Parietal lobe (tissue), 2 donors: ENCODE measurements at places on chromosomes 2 and 18. TPM values are rescaled to one million over a fixed set of nuclear protein-coding genes. Genes with fewer than 3 reads are reported as not detected.

VSNL1 gene
- 19.7 TPM for total RNA-seq

LRRC30 gene
- total RNA-seq = not detected

REG3A gene
- not detected for total RNA-seq

COL4A4 gene
- 0.94 TPM for total RNA-seq

C1QL2 gene
- 1.6 TPM for total RNA-seq

DES gene
- total RNA-seq = not detected

BOLL gene
- total RNA-seq = not detected

B4GALT6 gene
- total RNA-seq = 10.3 TPM

OTOF gene
- 0.31 TPM for total RNA-seq

ASTL gene
- not detected for total RNA-seq

OTOS gene
- not detected for total RNA-seq

SERPINB2 gene
- not detected for total RNA-seq

ACKR3 gene
- total RNA-seq = 12.5 TPM

SLC30A3 gene
- 0.31 TPM for total RNA-seq

ATP6V1C2 gene
- total RNA-seq = 2.8 TPM

XPO1 gene
- total RNA-seq = 623 TPM

GALR1 gene
- 0.31 TPM for total RNA-seq

DSC2 gene
- 4.1 TPM for total RNA-seq

COMMD1 gene
- total RNA-seq = 48.5 TPM

LIMS1 gene
- total RNA-seq = 20.7 TPM

DUSP19 gene
- 9.7 TPM for total RNA-seq

ITM2C gene
- 100 TPM for total RNA-seq

IL36RN gene
- not detected for total RNA-seq

CNDP1 gene
- total RNA-seq = 1.9 TPM

LGALSL gene
- 31.6 TPM for total RNA-seq

SLC19A3 gene
- 3.1 TPM for total RNA-seq

SCYGR4 gene
- total RNA-seq = not detected

RTP5 gene
- total RNA-seq = 3.1 TPM

CLEC4F gene
- total RNA-seq = not detected

FOXI3 gene
- 0.63 TPM for total RNA-seq

CDKL4 gene
- total RNA-seq = 6.3 TPM

TUBB8B gene
- not detected for total RNA-seq

ATG16L1 gene
- 59.5 TPM for total RNA-seq

CFAP221 gene
- 11.3 TPM for total RNA-seq

CRYGD gene
- total RNA-seq = not detected

GPR45 gene
- total RNA-seq = 0.94 TPM

INPP5D gene
- 8.5 TPM for total RNA-seq

ATP9B gene
- 91.1 TPM for total RNA-seq

RAPH1 gene
- 67.0 TPM for total RNA-seq

SKA1 gene
- total RNA-seq = 1.9 TPM

EFHD1 gene
- total RNA-seq = 0.63 TPM

GPD2 gene
- total RNA-seq = 152 TPM

TUBA3E gene
- total RNA-seq = not detected
